ENCODE measurements at places on chromosomes 11 and 22. TPM values are rescaled to one million over a fixed set of nuclear protein-coding genes. Genes with fewer than 3 reads are reported as not detected.

Gene OR5P2
- total RNA-seq: not detected

Gene ART1
- total RNA-seq: not detected

Gene GAS2
- 14.5 TPM for total RNA-seq

Gene SYT9
- total RNA-seq: 0.42 TPM

DNA sequence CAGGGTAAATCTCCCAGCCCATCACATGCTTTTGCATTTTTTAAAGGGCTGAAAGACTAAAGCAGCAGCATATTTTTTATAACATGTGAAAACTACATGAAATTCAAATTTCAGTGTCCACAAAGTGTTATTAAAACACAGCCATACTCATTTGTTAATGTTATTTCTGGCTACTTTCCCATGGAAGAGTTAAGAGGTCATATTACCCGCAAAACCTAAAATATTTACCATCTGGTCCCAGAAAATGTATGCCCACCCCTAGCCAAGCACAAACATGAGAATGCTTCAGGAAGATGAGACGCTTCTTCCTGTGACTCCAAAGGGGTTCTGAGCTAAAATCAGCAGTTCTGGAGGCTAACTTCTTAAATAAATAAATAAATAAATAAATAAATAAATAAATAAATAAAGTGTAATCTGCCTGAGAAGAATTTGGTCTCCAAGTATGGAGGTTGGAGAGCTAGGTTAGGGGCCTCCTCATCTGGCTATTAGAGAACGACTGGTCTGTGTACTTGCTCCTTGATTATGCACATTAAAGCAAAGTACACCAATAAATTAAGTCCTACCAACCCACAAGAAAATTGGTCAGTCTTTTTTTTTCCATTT lies 9.7 kb downstream of the IMMP1L start:
- no peak for DNase-seq

DNA sequence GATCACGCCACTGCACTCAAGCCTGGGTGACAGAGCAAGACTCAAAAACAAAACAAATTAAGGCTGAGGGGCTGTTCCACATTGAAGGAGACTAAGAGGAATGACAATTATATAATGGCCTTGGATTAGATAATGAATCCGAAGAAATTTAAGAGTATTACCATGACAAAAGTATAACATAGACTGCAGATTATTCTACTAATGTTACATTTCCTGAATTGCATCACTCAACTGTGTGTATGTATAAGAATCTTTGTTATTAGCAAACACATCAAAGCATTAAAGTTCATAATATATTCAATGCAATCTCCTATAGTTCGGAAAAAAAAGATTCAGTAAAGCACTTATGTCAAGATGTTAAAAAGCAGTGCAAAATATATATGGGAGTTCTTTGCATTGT lies 27.5 kb downstream of the CSTF3 start:
- DNase-seq: no peak

DNA sequence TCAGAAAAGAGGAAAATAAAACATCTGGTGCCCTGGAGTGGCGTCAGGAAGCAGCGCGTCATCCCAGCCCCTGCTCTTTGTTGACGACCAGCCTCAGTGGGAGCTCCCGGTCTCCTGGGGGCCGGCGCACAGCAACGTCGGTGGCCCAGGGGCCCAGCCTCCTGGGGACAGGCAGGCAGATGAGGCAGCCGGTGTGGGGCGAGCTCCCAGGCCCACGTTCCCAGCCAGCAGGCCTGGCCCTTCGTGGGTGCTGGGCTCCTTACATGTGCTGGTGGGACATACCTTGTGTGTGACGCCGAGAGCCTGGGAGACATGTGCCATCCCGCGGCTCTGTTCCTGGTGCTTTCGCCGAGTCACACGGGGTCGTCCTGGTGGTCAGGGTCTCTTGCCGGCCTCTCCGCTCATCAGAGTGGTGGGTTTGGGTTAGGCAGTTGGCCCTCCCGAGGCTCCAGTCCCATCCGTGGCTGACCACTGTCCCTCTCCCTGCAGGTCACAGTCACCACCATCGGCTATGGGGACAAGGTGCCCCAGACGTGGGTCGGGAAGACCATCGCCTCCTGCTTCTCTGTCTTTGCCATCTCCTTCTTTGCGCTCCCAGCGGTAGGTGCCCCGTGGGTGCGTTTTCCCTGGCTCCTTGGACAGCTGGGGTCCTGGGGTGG lies 116.7 kb downstream of the KCNQ1OT1 start:
- DNase-seq: peak; percentile 7

DNA sequence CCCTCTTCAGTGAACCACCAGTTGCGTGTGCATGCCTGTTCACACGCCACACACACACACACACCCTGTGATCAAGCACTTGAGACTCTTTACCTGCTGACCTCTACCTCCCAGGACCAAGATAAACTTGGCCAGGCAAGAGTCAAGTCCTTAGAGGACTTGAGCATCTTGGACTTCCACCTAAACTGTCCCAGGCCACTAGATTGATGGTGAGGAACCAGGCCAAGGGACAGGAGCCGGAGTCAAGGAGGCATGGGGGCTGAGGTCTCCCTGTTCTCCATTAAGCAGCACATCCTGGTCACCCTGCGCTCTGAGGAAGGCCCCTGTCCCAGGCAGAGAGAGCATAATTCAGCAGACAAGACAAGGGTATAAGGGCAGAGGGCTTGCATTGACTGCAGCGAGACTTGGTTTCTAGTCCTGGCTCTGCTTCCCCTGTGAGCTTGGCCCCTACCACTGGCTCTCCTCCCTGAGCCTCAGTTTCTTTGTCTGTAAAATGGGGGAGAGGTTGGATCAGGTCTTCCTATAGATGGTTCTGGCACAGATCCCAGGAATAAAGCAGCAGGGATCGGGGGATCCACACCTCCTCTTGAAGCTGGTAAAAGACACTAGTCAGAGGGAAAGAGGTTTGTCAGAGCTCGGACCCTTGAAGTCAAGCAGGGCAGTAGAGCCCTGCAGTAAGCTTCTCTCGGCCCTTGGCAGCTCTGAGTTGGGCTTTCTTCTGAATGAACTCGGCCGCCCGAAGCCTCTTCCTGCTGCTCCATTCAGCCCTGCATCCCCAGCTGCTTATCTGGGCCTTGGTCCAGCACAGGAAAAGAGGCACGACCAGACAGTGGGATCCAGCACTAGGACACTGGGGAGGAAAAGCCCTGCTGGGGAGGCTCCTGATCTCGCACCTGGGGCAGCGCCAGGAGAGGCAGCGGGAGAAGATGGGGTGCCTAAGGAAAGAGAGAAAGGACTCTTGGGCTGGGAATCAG lies 2.0 kb downstream of the CREB3L1 start:
- no peak for DNase-seq

DNA sequence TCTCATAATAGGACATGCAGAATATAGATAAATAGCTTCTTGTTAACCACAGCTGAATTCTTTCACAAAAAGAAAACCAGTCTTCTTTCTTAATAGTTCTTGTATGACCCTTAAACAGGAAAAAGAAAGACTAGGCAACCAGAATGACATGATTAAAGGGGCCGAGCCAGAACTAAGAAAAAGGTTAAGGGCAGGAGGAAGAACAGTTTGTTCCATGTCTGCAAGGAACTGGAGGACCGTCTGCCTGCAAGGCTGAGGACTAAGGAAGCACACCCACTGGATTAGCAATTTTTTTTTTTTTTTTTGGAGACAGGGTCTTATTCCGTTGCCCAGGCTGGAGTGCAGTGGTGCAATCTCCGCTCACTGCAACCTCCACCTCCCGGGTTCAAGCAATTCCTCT lies 26.0 kb upstream of the TMPRSS5 start:
- no peak for DNase-seq

DNA sequence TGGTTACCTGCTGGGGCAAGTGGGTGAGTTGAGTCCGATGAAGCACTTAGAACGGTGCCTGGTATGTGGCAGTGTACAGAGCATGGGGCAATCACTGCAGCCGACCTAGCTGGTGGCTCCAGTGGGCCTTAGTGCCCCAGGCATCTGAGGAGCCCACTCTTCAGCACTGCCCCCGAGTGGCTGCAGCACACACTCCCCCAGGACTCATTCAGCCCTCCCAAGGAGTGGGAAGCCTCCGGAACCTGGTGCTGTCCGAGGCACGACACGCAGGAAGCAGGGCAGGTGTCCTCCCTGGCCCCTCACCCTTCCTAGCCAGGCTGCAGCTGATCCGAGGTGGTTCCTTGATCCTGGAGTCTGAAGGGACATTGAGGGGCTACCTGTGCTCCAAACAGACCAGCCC lies 42.4 kb upstream of the PRODH start:
- DNase-seq: no peak

- DNase-seq: no peak
Observed at GRCh38 chr11:35234460-35235156, 95.6 kb downstream of the CD44 start.

GRCh38 chr11:17328871-17329494 lies 22.6 kb upstream of the NCR3LG1 start:
- DNase-seq: no peak

DNA sequence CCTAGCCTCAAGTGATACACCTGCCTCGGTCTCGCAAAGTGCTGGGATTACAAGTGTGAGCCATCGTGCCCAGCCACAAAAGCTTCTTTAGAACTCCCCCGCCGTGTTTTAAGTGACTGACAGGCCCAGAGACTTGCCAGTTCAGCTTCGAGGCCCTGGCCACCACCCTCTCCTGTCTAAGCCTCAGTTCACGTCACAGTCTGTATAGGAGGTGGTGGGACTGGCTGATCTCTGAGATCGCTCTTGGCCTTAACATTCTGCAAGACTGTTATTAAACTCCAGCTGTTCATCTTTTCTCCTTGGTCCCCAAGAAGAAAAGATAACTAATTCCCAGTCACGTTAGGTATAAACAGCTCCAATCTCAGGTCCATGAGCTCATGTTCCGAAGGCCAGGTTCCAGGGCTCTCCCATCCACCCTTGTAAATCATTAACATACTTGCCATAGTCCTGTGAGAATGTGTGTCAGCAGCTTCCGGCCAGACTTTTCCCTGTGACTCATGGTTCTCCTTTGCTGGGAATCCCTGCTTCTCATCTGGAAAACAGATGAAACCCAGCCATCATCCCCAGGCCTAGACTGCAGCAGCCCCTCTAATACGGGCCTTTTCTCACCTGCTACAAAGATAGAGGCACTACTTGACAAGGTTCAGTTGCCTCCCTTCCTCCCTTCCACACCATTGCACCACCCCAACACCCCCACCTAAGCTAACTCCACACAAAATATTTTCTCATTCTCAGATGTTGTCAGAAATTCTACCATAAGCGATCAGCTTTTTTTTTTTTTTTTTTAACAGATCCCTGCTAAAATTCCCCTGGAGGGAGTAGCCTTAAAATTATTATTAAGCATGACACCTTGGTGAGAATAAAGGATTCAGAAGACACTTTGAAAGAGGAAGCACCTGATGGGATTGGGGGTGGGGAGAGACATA lies 5.6 kb upstream of the KIAA0930 start:
- DNase-seq: no peak

GRCh38 chr11:32387411-32387810 lies 47.9 kb downstream of the WT1 start:
- no peak for DNase-seq

DNA sequence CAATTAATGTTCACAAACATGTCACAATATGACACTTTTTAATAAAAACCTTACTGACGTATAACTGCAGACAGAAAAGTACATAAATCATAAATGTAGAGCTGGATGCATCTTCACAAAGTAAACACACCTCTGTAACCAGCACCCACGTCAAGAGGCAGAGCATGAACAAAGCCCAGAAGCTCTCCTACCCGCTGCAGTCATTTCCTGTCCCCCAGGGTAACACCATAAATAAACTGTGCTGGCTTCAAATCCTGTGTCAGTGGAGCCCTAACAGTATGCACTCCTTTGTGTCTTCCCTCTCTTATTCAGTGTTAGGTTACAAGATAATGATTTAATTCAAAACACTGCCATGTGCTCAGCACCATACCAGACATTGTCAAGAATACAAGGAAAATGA lies 5.7 kb downstream of the SYT13 start:
- no peak for DNase-seq

DNA sequence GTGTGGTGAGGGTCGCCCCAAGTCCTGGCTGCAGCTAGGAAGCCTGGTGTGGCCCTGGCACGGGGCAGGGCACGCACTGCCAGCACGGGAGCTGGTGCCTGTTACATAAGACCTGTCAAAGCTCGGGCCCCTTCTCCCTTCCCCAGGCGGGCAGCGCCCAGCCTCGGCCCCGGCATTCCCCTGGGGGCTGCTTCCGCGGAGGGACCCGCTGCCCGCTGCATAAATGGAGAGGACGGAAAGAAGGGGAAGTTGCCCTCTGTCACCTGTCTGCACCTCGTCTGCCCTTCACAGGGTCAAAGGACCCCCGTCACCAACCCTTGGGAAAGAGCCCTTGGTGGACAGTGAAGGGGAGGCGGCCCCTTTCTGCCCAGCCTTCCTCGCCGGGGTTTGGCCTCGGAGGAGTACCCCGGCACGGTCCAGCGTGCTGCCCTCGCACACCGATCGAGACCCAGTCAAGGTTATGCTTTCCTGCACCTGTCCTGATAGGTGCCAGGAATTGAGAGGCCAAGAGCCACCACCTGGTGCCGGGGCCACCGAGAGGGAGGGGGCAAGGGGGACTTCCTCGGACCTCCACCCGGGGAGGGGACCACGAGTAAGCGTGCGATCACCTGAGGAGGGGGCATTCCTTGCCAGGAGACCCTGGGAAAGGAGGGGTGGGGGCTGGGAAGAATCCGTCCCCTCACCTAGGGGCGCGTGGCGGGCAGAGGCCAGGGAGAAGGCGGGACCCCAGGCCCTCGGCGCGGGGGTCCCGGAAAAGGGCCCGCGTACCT lies 16.8 kb upstream of the MFRP start:
- DNase-seq: no peak

DNA sequence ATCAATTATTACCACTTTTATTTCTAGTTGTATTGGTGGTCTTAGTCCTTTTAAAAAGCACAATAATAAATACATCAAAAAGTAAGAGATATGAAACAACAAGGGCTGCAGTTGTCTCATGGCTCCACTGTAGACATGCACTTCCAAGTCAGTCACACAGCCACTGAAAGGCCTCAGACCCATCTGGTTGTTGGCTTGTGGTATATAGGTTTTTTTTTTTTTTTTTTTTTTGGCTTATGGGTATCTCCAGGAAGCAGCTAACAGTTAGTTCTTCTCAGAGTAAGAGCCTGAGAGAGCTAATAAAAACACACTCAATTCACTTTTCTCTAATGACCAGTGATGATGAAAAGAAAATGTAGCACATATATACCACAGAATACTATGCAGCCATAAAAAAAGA lies 6.0 kb upstream of the OR52E6 start:
- no peak for DNase-seq

DNA sequence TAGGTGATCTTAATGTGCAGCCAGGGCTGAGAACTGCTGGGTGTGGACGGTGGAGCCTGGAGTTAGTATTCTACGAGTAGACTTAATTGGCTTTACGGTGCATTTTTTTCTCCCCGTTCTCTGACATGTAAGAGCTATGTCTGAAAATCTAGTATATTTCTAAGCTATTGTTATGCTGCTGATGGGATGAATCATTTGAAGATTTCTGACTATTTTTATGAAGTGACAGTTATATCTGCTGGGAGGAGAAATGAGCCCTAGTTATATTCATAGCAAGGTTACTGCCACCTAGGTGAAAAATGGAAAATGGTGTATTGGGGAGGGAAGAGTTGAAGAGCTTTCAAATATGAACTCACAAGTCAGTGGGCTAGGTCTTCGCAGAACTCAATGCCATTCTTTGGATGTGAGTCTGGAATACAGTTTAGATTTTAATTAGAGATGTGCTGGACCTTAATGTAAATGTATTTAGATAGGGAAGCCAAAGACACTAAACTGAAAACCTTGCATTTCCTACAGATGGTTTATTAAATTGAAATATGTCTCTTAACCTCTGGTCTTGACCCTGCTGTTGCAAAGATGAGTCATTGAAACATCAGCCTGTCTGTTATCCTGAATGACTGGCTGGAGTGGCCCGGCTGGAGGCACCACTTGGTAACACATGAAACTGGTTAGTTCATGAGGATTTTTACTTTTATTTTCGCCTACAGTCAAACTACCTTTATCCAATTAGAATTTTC lies 293.7 kb downstream of the DDX10 start:
- DNase-seq: no peak

Data from progenitor cell of endocrine pancreas (in vitro differentiated cells).